T-helper 1 cell (primary cell): ENCODE measurements at places on chromosomes 2 and 18.

DNA sequence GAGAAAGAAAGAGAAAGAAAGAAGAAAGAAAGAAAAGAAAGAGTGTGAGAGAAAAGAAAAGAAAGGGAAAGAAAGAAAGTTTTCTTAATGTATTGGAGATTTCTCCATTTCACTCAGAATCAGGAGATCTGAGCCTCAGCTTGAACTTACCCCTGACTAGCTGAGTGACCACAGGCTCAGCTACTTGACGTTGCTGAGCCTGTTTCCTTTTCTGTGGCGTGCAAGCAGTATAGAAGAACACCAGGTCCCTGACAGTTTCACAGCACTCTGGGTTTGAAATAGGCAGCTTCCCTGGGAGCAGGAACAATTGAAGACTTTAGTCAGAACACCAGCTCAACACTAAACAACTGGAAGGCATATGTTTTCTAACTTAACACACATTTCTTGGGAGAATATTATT, 44.7 kb downstream of the MARCO start:
- DNase-seq, result no peak

DNA sequence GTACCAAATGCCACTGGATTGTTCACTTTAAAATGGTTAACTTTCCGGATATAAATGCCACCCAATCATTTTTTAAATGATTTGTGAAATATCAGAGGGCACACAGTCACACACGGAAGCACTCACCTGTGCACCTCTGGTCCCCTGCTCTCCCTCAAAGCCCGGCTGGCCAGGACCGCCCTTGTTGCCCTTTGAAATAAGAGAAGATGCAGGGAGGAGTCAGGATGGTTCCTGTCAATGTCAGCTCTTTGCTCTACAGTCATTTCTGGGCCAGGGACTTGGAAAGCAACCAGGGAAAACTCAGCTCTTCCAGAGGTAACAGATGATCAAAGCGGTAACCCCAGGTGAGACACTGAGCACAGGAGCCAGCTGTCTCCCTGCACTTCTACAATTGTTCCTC, 60.7 kb downstream of the COL6A3 start:
- DNase-seq, result no peak

DNA sequence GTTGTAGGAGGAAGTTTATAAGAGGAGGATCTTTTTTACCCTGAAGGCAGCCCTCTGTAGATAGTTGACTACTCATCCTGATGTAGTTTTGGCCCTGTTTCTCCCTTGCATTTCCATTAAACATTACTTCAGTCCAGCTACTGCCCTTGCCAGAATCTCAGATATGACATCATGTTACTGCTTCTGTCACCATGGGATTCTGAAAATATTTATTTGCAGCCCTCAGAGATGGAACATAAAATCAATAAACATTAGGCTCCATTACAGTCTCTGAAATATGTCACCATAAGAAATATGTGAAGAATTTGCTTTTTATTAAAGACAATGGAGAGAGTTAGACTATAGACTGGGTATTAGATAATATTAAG, 68.7 kb upstream of the STK39 start:
- no peak for DNase-seq

GRCh38 chr2:171406044-171406443, 27.7 kb downstream of the METTL8 start:
- DNase-seq, result no peak

DNA sequence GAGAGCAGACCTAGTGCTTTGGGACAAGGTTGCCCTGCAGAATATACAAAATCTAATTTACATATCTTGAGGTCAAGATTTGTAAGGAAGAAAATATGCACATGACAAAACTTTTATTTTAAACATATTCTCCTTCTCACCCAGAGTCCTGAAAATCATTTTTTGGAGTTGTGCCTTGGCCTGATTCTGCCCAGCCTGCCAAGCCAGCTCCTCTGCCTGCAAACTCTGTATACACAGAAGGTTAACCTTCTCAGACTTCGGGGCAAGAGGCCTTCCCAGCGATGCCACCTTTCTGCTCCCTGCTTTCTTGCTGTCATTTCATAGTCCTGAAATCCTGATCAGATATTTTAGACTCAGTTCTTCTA, 95.8 kb upstream of the CAVIN2 start:
- no peak for DNase-seq

DNA sequence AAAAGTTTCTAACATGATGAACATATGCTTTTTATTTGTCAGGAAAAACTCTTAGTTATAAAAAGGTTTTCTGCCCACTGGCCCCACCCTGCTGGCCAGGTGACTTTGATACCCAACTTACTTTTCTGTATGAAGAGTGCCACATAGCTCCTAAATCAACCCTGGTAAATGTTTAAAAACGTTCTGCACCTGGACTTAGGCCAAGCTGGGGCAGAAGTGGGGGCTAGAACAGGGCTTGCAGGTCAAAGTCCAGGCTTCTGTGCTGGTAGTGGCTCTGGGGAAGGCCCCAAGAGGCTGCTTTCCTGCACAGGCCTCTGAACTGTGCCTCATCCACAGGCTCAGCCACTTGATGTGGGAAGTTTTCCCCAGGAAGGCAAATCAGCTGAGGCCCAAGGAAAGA, 171.7 kb downstream of the ANKRD30B start:
- DNase-seq, result no peak

- DNase-seq, result no peak
Observed at GRCh38 chr2:63654959-63655358, 66.2 kb downstream of the MDH1 start.

DNA sequence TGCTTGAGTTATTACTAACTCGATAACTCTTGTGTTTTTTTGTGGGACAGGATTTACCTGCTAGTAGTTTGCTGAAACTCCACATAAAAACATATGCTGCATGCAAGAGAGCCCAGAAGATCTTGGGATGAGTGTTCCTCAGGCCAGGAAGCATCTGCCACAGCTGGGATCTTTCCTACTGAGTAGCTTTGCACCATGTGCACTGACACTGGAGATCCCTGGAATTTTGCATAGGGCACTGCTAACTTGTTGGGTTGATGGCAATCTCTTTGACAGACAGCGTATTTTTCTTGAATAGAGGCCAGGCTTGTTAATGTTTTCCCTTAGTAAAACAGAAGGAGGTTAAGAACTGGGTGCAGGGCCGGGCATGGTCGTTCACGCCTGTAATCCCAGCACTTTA, 808 bp upstream of the SERPINB11 start:
- DNase-seq, result no peak

- DNase-seq, result no peak
Observed at GRCh38 chr2:231715988-231716616, 7.8 kb downstream of the PTMA start.

GRCh38 chr2:7976206-7976605, 705.6 kb upstream of the ID2 start:
- no peak for DNase-seq

DNA sequence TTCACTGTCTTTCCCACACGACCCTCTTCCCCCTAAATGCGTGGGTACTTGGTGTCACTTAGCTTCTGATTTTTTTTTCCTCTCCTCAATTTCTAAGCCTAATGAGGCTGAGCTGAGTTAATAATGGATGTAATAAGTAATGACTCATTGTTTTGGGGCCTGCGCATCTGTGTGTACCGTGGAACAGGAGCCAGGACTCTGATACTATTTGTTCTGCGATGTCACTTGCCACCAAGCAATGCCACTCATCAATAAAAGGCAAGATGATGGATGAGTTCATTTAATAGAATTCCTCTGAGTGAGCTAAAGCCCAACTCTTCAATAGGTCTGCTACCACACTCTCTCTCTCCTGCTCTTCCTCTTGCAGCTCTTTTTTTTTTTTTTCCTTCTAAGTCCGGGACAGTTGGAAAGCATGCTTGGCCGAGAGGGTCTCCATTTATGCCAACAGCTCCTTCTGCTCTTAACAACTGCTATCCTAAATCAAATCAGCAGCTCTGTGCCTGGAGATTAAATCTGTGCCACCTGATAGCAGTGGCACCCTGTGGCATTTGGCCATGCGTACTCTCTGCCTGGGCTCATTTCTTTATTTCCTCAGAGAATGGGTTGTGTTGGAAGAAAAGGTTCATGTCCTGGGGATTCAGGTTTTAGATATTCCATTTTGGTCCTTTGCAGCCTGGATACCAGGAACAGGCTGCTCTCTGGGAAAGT, 1284.2 kb upstream of the PIK3C3 start:
- no peak for DNase-seq

GRCh38 chr18:8088626-8089025, 520.6 kb upstream of the RAB12 start:
- DNase-seq, result no peak

GRCh38 chr2:179800776-179801175, 60.6 kb downstream of the ZNF385B start:
- no peak for DNase-seq

DNA sequence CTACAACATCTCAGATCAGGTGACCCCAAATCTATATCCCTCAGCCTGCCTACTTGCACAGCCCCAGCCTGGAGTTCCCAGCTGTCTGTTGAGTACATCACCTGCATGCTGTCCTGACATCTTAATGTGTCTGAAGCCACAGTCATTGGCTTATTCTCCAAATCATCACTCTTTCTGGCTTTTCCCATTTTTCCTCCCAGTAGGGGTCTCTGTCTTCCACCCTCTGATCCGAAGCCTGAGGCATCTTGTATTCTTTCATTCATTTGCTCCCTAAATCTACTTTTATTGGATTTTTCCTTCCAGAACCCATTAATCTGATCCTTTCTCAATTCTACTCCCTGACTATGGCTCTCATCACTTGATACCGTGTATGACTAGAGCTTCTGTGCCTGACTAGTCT, 332.9 kb upstream of the DCC start:
- no peak for DNase-seq
